Right cardiac atrium (tissue), 5 donors: ENCODE measurements at places on chromosomes 2 and 18. TPM values are rescaled to one million over a fixed set of nuclear protein-coding genes. Genes with fewer than 3 reads are reported as not detected.

Gene DNAJC5G
- total RNA-seq, result 2.1 TPM

Gene PROKR1
- total RNA-seq, result not detected

Gene ZAP70
- 1.0 TPM for total RNA-seq

Gene SCYGR4
- total RNA-seq, result not detected

Gene SP140
- total RNA-seq, result 0.44 TPM

Gene SPP2
- not detected for total RNA-seq

Gene SLC5A6
- total RNA-seq, result 12.0 TPM

Gene DYSF
- total RNA-seq, result 45.4 TPM

Gene TMEM37
- 8.0 TPM for total RNA-seq

Gene CHRND
- not detected for total RNA-seq

Gene GLS
- total RNA-seq, result 92.7 TPM

Gene KCNK3
- total RNA-seq, result 28.8 TPM

Gene VWA3B
- 0.28 TPM for total RNA-seq

Gene CNDP1
- total RNA-seq, result not detected

Gene IMP4
- total RNA-seq, result 57.5 TPM

Gene PGAP1
- total RNA-seq, result 10.3 TPM

Gene RFTN2
- total RNA-seq, result 8.7 TPM

Gene RBM44
- 0.45 TPM for total RNA-seq

Gene CRYGD
- total RNA-seq, result not detected

Gene IGFBP5
- total RNA-seq, result 170 TPM

Gene UGT1A3
- not detected for total RNA-seq

Gene TACR1
- 0.21 TPM for total RNA-seq

Gene ABCG8
- not detected for total RNA-seq

Gene CLIP4
- 71.2 TPM for total RNA-seq

Gene MC5R
- total RNA-seq, result not detected

Gene FBXO48
- total RNA-seq, result 1.1 TPM

Gene SESTD1
- total RNA-seq, result 54.4 TPM

Gene CFC1
- total RNA-seq, result 0.44 TPM

Gene MBP
- total RNA-seq, result 16.1 TPM

Gene NEU2
- not detected for total RNA-seq

Gene TMEM247
- total RNA-seq, result not detected
